ENCODE measurements at places on chromosomes 2 and 18.

DNA sequence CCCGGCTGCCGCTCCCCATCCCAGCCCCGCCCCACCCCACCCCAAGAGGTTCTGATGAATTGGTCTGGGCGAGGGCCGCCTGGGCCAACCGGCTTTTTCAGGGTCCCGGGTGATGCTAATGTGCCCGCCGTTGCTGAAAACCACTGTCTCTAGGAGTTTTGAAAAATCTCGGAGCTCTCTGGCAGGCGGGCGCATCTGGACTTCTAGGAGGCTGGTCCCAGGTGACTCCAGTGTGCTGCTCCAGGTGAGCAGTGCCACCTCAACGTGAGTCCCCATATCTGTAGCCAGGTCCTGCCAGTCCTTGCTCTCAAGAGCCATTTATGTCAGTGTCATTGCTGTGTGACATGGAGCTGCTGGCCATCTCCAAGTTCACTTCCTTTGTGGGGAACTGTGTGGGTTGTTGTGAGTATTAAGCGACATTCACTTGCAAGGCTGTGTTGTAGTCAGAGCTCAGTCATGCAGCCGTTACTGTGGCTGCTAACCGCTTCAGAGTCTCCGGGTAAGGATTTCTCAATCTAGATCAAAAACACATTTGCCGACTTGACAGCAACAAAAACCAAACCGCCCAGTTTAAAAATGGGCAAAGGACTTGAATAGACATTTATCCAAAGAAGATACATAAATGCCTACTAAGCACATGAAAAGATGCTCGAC is at the start of gene RFX8:
TSS of gene RFX8 (minus strand) at position 382 of the 654 bp plus-strand sequence. CDS start 8,264 bp downstream, outside the sequence.
- DNase-seq, result no peak

DNA sequence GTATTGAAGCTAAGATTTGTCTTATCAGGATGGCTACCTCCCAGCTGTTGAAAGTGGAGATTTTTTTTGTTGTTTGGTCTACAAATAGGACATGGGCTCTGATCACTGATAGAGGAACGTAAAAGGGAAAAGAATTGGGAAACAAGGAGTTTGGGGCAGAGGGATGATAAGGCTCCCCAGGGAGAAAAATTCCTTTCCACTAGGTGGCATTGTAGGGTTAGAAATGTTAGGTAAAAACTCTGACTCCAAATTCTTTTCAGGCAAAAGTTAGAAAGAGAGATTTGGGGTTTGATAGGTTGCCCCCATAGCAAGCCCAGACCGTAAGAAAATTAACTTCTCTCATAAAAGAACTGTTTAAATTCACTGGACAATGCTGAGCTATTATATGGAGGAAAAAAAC is 19.8 kb downstream of the CMPK2 start:
- DNase-seq, result no peak

DNA sequence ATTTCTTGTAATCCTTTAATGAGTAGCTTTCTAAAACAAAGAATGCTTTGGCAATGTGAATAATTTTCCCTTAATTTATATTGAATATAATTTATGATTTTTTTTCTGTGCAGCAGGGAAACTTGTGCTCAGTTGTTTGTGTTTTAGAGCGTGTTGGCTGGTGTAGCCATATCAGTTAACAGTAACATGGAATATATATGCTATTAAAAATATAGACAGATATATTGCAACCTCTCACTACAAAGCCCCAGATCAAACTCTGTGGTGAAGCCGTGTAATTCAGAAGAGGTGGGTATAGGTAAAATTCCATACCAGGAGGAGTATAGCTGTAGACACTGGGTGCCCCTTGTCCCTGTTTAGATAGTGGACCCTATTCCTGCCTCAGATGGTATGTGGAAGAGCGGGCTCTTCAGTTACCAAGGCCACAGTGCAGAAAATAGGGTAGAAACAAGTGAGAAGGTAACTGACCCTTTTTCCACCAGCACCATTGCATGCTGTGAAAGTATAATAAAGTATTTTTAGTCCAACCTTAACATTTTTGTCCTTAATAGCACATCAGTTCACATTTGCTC is 18.1 kb upstream of the RASGRP3 start:
- no peak for DNase-seq

GRCh38 chr2:48529194-48529593 is 760 bp upstream of the STON1 start:
- peak; percentile 56 for DNase-seq

- DNase-seq, result no peak
These were observed 2.9 kb downstream of the HK2 start for GRCh38 chr2:74836675-74837401.

DNA sequence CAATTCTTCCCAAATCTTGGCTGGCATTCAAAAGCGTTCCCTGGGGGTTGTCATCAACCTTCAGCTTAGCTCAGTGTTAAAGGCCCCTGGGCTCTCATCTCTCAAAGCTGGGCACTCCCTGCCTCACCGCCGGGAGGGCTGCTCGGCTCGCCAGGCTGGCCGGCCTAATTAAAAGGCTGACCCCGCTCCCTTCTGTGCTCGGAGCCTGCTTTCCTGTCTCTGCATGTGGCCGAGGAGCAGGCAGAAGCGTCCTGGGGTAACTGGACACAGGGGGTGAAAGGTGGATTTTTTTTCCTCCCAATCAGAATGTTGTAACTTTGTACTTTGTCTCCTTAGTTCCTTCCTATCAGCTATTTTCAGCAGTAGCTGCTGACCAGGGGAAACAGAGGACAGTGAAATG is 231.1 kb downstream of the GBX2 start:
- no peak for DNase-seq

- no peak for DNase-seq
These were observed 11.7 kb upstream of the SEMA4C start for GRCh38 chr2:96881349-96882195.

DNA sequence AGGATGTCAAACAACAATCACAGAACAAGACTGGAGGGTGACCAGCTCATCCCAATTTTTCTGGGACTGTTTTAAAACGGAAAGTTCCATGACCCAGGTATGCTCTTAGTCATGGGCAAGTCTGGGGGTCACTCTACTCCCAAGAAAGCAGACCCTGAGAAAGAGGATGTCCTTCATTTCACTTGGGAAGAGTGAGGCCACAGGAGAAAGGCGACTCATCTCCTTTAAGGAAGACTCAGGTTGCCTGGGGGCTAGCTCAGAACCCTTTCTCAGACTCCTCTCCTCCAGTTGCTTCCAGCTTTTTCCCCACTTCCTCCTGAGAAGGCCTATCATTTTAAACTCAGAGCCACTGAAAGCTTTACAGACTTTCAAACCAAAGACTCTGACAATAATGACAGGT is 9.3 kb downstream of the RNF152 start:
- DNase-seq, result no peak

GRCh38 chr2:65482971-65483370 is 50.6 kb upstream of the SPRED2 start:
- DNase-seq, result peak; percentile 72

DNA sequence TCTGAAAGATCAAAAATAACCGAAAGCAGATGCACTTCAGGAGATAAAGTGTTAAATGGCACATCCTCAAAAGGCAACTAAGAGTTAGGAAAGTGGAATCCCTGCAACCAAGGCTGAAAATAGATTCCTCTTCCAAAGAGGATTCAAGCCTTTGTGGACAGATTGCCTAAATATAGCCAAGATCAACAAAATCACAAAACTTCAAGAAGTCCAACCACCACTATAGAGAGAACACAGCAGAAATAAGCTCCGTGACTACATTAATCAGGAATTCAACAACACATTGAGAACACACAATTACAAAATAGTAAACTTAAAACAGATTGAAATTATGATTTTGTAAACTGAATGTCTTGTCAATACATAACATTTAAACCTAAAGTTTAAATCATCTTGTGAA is 165.7 kb downstream of the LNPK start:
- DNase-seq, result no peak

GRCh38 chr2:240595381-240596079 is 9.0 kb downstream of the CAPN10 start:
- DNase-seq, result no peak

DNA sequence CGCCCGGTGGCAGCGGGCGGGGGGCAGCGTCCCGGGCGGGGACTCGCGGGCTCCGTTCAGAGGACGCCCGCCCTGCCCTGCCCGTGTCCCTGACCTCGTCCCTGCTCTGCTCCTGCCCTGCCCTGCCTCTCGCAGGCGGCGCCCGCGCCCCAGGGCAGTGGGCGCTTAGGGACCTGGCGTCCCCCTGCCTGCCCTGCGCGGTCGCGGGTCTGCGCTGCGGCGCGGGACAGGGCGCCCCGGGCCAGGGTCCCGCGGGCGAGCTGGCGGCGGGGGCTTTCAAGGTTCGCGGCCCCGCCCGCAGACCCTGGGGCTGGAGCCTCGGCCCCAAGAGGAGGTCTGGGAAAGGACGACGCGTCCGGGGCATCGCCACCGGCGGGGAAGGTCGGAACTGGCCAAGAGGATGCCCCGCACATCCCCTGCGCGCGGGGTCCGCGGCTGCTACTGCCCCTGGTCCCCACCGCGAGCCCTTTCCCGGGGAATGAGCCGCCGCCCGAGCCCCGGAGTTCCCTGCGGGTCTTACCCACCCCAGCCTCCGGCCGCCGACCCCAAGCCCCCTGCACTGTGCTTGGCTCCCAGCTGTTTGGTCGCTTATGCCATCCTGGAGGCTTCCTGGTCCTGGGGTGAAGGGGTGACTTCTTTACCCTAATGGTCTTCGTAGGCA is 679 bp downstream of the RNF144A start:
- no peak for DNase-seq

GRCh38 chr2:206615417-206616089 is 26.7 kb upstream of the FAM237A start:
- DNase-seq, result no peak

GRCh38 chr2:106163948-106164545 is 30.1 kb downstream of the UXS1 start:
- DNase-seq, result no peak

DNA sequence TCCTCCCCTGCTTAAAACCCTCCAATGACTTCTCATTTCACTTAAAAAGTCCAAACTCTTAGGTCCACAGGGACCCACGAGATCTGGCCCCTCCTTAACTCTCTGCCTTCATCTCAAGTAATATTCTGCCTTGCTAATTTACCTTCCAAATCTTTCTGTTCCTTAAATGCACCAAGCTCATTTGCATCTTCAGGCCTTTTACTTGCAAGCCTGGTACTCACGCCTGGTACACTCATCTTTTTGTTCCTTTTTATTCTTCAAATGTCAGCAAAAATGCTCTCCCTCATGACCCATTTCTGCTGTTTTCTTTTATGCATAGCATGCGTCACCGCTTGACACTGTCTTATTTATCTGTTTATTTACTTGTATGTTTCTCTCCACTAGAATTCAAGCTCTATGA is 2.7 kb upstream of the WIPF1 start:
- no peak for DNase-seq

DNA sequence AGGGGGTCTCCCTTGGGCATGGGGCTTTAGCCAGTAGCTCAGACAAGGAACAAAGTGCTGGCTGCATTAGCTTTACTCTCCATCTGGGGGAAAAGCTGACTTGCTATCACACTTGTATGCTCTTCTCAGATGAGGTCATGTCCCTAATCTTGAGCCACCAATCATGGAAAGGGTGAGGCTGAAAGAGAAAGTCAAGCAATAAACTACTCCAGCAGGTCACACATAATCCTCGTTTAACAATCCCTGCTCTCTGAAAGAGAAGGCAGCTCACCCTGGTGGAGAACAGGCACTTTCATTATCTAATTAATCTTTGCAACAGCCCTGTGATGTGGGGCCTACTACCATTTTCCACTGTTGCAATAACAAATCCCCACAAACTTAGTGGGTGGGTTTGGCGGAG is 129.7 kb upstream of the CAPN13 start:
- DNase-seq, result no peak

DNA sequence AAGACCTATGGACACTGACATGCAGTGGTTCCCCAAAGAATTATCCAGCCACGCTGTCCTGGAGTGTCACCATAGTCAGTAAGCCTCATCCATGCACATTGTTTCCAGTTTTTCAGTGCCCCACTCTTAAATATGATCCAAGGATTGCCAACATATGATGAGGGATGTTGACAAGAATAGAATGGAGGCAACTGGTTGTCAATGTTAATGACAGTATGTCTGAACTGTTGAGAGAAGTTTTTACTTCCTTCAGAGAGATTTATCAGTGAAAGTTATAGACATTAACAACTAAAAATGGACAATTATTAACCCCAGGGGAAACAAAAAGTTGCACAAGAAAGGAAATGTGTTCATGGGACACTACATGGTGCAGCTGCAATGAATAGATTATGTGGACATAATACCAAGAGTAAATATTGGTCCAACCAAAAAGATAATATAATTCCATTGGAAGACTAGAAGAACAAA is 69.9 kb downstream of the CYP26B1 start:
- no peak for DNase-seq

- no peak for DNase-seq
These were observed 20.5 kb upstream of the KIF3C start for GRCh38 chr2:26002632-26003310.

- no peak for DNase-seq
These were observed 387.1 kb downstream of the PTPRM start for GRCh38 chr18:7954238-7954637.

DNA sequence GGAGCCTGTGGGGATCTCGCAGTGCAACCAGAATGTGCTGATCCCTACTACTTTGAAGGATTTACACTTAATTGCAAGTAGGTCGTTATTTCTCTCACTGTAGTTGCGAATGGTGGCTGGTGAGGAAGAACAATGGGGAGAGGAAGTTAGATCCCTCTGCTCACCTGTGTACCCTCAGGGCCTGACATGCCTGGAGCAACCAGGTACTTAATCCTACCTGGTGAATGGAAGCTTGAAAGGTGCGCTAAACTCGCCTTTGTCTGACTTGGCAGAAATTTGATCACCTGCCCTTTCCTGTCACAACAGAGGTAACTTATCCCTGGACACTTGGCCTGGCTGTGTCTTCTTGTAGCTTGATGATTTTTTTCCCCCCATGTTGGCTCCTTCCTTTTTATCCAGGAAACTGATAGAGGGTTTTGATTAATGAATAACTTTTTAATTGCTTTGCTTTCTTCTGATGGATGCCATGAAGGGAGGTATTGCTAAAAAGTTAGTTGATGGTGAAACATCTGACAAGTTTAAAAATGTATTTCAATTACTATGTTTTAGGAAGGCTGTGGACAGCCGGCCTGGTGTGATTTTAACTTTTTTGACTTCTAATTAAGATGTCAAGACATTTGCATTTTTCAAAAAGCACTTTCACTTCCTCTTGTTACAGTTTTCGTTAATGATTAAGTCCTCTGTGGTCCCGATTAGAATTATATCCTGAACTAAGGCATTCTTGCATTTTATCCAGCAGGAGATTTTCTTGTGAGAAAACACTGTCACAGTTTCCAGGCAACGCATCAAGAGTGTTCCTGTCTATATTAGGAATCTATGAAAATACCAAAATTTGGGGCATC is 9.2 kb downstream of the SGPP2 start:
- peak; percentile 80 for DNase-seq

Measured in NCI-H345 (cell line).